Fibroblast of pulmonary artery (primary cell): ENCODE measurements at places on chromosomes 1 and 21.

GRCh38 chr1:189275796-189276195 lies 1201.9 kb downstream of the BRINP3 start:
- peak; percentile 3 for DNase-seq

- no peak for DNase-seq
These were observed 17.3 kb downstream of the SLC9A1 start for GRCh38 chr1:27137544-27138075.

DNA sequence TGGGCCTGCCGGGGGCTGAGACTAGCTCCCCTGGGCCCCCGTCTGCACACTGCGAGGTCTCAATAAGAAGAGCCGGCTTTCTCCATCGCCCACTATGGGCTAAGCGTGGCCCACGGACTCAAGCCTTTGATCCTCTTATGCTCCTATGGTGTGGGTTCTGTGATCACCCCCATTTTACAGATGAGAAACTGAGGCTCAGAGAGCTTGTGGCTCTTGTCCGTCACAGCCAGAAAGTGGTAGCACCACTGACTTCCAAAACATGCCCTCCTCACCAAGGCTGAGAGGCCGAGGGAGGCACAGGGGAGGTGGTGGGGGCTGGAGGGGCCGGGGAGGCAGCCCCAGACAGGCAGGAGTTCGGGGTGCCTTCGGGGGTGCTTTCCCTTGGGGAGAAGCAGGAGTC lies 39.0 kb upstream of the CASZ1 start:
- DNase-seq: no peak

GRCh38 chr1:160113407-160113806 lies 2.2 kb upstream of the ATP1A2 start:
- no peak for DNase-seq

- no peak for DNase-seq
These were observed 1.8 kb downstream of the WNT3A start for GRCh38 chr1:228008391-228009115.

- peak; percentile 80 for DNase-seq
These were observed at the start of gene HSPB7 for GRCh38 chr1:16017461-16018303. HSPB7 (minus strand) TSS chr1:16018043; CDS start chr1:16017963, 80 bp downstream.

DNA sequence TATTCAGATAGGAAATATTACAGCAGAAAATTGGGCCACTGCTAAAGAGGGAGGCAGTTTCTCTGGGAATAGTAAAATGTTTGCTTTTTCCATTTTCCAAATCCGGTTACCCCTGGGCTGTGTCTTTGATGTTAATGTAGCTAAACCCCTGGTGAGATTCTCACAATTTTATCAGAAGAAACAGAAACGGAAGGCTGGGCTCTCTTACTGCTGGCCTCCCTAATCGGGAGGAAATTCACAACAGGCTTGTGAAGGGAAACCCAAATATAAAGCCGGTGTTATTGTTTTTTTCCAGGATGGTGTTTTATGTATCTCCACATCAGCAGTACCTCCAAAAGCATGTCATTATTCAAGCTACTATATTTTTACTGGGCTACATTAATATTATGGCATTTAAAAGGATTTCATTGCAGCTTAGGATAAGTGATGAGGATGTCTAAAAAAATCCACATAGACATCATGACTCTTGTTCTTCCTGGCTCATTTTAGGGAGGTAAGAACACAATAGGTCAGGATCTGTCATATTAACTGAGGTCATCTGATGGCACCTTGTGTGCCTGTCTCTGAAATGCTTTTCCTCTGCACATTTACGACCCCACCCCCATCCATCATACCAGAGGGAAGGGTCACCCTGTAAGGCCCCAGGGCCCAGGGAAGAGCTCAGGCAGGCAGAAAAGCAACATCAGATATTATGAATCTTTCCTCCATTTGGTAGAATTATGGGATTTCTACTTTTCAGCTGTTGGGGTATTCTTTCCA lies 158.7 kb downstream of the DSCAM start:
- DNase-seq: no peak

GRCh38 chr1:95003433-95003738 lies 69.4 kb downstream of the ALG14 start:
- peak; percentile 28 for DNase-seq

- DNase-seq: peak; percentile 8
These were observed 187.1 kb downstream of the LMO4 start for GRCh38 chr1:87515781-87516180.

GRCh38 chr21:45611939-45612664 lies 31.4 kb upstream of the PCBP3 start:
- peak; percentile 82 for DNase-seq

GRCh38 chr1:41051022-41051421 lies 29.5 kb upstream of the SLFNL1 start:
- DNase-seq: no peak

DNA sequence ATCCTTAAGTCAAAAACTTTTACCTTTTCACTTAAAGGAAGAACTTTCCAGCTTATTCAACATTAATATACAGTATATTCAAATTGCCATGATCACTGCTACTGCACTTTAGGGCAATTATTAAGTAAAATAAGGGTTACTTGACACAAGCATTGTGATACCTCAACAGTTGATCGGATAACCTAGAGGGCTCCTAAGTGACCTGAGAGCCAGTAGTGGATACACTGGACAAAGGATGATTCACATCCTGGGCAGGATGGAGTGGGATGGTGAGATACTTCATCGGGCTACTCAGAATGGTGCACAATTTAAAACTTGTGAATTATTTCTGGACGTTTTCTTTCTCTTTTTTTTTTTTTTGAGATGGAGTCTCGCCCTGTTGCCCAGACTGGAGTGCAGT lies 54.5 kb upstream of the PPM1J start:
- DNase-seq: peak; percentile 13

DNA sequence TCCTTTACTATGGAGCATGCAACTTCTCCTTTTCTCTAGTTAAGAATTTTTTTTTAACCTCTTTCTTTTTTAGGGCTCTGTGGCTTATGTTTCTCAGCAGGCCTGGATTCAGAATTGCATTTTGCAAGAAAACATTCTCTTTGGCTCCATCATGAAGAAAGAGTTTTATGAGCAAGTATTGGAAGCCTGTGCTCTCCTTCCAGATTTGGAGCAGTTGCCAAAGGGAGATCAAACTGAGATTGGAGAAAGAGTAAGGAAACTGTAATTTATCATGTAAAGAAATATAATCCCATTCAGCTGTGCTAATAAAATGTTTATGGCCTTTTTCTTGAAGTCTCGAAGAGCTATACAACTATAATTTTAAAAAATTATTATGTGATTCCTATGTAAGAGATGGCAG lies 70.1 kb downstream of the HSPA13 start:
- no peak for DNase-seq

DNA sequence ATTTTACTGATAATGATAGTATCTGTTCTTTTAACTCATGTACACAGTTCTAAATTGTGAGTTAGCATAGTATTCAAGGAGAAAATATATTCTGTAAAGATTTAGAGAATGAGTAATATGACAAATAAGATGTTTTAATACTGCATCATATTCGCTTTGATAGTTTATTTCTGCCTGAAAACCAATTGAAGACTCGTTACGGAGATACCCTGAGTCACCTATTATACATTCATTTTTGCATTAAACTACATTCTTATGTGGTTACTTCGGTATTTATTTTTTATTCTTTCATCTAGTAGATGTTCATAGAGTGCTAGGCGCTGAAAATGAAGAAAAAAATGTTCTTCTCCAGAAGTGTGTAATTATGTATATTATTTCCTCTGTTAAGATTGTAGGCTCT lies 5.3 kb downstream of the UHMK1 start:
- DNase-seq: no peak

DNA sequence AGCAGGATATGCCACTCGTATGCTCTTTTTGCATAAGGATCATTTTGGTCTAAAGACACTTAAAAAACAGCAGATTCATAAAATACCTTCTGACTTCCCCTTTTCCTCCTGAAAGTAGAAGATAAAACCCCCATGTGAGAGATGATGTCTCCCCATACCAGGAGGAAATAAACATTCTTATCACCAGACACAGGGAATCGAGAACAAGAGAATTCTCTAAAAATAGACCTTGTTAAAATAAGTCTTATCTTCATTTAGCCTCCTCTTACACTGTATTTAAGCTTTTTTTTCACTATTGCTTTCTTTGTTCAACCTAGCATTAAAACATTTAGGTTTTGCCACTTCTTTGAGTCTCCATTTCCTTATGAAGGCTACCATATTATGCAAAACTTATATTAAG lies 709.3 kb downstream of the KCNT2 start:
- no peak for DNase-seq

- no peak for DNase-seq
These were observed 867 bp downstream of the SLC1A7 start for GRCh38 chr1:53141487-53142055.

DNA sequence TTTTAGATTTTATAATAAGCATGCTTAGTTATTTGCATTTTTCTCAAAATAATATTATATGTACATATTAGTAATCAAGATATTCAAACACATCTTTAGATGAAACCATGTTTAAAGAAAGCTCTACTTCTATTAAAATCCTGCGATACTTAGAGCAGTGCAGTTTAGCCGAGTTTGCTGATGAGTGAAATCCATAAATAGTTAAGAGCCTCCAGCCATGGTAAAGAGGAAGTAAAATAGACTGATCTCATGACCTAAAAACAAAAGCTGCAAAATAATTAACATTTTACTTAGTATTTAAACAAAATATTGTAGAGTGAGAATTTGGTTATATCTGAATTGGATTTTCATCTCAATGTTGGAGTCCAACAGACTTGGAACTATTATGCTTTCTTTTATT lies 147.4 kb upstream of the NRIP1 start:
- no peak for DNase-seq

DNA sequence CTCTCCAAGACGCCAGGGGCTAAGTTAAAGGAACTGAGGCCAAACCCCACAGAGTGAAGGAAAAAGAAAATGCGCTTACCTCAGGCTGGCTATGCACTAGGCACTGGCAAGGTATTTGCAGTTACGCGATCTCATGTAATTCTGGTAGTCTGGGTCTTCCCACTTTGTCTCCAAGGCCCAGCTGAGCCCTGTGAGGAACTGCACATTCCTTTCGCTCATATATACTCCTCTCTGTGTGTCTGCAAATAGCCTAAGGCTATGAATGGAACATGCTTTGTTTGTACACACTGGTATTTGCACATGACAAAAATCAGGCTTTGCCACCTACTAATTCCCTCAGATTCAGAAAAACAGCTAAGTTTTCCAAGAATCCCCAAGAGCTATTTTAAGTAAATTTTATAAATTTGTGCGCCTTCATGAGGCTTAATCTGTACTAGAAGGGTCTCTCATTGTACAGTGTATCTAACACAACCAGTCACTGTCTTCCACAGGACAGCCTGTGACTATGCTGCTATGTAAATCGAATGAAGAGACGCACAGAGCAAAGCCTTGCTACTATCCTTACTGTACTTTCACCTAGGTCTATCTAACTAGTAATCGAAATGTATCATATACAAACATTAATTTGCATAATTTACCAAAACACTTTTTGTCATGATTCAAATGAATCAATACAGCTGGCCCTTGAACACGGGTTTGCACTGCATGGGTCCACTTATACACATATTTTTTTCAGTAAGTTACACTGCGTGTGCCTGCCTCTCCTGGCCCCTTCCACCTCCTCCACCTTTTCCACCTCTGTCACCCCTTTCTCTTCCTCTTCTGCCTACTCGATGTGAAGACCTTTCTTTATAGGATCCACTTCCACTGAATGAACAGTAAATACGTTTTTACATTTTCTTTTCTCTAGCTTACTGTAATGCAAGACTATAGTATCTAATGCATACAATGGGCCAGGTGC lies 87.0 kb downstream of the SIPA1L2 start:
- no peak for DNase-seq

GRCh38 chr1:24925082-24925779 lies 4.8 kb downstream of the RUNX3 start:
- DNase-seq: no peak

- no peak for DNase-seq
These were observed 269.7 kb downstream of the LMO4 start for GRCh38 chr1:87598429-87598828.

GRCh38 chr1:9659328-9659727 lies 7.8 kb downstream of the PIK3CD start:
- peak; percentile 87 for DNase-seq

DNA sequence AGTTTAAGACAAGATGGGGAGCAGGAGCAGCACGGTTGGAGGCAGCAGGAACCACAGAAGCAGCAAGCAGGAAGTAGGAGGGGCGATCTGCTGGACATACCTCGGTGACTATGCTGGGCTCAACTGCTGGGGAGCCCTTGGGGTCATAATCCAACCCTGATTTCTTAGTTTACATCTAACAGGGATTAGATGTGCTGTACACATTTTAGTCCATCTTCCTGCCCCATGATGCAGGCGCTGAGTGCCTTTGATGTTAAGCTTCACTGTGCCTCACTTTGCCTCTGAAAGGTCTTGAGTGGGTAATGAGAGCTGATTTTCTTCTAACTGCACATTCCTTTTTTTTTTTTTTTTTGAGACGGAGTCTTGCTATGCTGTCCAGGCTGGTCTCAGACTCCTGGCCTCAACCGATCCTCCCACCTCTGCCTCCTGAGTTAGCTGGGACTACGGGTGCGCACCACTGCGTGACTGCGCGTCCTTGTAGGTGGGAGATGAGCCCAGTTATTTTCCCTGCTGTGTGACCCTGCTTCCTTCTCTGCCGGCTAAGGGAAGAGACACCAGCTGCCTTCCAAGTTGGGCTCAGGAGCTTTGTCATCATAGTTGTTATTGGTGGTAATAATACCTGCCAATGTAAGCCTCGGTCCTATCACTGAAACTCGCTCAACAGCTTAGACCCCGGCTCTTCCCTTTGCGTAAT lies 1.1 kb upstream of the RCAN3 start:
- DNase-seq: no peak

DNA sequence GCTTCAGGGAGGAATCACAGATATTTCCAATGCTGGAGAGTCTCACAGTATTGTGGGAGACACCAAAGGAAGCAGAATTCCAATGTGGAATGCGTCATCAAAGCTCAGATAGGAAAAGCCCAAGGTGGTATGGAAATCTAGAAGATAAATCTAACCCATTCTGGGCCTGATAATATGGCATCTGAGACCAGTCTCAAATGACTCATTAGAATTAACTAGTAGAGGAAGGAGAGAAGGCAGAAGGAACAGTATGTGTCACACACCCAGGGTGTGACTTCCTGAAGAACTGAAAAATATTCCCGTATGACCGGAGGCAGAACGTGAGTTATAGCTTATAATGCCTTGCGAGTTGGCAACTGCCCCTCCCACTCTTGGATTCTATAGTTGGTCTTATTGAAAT lies 499.2 kb downstream of the PLPP3 start:
- no peak for DNase-seq

DNA sequence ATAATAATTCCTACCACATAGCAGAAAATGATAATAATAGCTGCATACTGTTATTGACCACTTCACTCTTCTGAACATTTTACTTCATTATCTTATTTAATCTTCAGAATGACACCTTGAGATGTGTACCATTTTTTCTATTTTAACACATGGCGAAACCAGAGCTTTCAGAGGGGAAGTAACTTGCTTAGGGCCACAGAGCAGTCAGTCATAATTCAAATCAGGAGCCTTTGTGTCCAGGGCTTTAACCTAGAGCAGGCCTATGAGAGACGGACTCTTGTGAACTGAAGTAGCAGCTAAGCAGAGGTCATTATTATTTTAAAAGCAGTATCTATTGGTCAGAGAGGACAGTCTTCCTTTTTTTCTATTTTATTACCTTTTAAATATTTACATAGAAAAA lies 114.0 kb downstream of the ROR1 start:
- no peak for DNase-seq
